ENCODE measurements at places on chromosomes 7 and 10. TPM values are rescaled to one million over a fixed set of nuclear protein-coding genes. Genes with fewer than 3 reads are reported as not detected.

DNA sequence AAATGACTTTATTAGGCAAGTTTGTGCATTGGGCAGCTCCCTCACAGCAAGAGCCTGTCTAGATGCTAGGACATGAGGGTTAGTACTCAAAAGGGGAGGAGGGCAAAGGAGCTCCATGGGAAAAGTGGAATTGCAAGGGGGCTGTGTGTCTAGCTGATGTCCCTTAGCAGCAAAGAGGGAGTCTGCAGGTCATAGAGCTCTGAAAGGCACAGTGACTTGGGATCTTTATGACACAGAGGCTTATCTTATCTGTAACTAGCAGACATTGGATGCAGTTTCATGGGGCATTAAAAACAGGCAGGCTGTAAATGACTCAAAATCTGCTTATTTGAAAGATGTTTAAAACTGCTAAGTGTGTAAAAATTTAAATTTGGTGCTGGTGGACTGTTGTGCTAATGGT lies 556.2 kb upstream of the FZD8 start:
- DNase-seq, result no peak

- DNase-seq, result no peak
Measured at GRCh38 chr10:118108194-118109026, 61.7 kb upstream of the RAB11FIP2 start.

Gene MINPP1
- polyA plus RNA-seq, result 8.2 TPM

Gene HTRA1
- 50.7 TPM for polyA plus RNA-seq

Data from lung (tissue), 17 donors.